ENCODE measurements at places on chromosomes 4 and X.

DNA sequence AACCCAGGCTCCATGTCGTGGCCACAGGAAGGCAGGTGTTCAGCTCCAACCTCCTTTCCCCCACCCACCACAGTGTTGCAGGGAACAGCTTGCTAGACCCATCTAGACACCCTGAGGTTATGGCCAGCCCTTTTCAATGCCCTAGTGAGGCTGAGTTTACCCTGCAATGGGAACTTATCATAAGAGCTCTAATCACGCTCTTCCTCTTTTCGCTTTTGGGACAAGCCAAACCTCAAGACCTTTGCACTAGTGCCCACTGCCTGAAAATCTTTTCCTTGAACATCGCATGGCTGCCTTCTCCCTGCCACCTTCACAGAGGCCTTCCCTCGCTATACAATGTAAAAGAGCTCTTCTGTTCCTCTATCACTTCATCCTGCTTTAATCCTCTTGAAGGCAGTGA is 2.4 kb upstream of the FGFBP2 start:
- no peak for DNase-seq

GRCh38 chrX:130264573-130264972 is 4.1 kb downstream of the ZNF280C start:
- DNase-seq = no peak

DNA sequence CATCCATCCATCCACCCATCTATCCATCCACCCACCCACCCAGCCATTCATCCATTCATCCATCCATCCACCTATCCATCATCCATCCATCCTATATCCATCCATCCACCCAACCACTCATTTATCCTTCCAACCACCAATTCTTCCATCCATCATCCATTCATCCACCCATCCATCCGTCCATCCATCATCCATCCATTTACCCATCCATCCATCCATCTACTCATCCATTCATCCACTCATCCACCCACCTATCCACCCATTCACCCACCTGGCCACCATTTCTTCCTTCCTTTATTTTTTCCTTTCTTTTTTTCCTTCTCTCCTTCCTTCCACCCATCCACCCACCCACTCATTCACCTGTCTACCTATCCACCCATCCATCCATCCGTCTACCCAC is 25.2 kb downstream of the HTRA3 start:
- DNase-seq = no peak

DNA sequence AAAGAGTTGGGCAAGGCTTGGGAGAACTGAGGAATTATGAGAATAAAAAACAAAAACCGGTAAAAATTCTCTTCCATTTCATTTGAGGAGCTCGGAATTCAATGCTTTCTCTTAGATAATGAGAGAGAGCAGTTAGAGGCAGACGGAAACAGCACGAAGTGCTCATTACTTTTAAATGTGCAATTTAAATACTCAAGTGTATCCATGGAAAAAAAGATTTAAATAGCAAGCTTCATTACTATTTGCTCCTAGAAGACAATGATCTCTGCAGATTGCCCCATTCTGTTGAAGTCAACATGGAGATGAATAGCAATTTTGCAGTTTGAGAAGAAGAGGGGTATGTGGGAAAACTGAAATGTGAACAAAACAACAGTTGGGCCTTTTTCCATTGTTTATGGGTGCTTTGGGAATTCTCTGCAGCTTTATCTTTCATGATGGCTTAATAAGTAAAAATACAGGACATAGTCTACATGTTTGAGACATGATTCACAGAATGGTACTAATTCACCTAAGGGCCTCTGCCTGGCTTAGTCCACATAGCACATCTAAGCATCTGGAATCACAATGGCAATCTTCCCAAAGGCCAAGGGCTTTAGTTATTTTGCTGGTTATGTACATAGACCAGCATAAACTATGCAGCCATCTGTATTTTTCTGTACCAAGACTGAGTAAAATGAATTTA is 512.7 kb upstream of the FAT1 start:
- DNase-seq = no peak

DNA sequence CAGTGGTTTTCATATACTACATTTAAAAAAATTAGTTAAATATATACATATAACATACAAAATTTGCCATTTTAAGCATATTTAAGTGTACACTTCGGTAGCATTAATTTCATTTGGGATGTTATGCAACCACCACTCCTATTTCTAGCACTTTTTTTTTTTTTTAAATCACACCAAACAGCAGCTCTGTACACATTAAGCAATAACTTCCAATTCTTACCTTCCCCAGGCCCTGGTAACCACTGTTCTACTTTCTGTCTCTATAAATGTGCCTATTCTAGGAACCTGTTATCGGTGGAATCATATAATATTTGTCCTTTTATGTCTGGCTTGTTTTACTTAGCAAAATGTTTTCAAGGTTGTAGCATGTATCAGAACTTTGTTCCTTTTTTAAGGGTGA is 39.1 kb downstream of the TMEM164 start:
- no peak for DNase-seq

DNA sequence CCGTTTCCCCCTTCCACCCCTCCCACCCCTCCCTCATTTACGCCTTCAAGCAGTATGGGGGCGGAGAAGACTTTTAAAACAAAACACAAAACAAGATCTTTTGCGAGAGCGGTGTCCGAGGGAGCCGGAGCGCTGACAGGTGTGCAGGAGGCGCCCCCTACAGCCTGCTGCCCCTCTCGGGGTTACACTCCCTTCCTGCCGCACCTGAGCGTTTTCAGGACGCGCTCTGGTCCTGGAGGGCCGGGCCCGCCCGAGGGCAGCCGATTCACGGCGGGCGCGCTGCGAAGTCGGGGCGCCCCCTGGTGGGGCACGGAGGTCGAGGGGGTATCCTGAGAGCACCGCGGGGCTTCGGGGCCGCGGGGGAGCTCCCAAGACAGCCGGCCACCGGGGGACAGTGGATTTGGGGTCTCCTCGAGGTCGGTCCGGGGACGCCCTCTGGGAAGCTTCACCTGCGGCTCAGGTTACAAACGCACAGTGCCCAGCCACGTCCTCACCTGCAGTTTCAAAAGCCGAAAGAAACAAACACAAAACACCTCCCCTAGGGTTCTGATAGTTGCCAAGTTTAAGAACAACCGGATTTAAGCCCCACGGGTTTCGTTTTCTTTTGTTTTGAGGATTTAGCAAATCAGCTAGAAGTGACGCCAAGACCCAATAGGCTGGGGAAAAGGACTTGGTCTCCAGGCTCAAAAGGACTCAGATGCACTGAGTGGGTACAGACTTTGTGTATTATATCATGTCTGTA is 8.0 kb upstream of the NEUROG2 start:
- peak; percentile 72 for DNase-seq

- DNase-seq = no peak
Measured at GRCh38 chrX:20315140-20315539, 48.4 kb upstream of the RPS6KA3 start.

GRCh38 chrX:79506001-79506400 is 138.9 kb upstream of the ITM2A start:
- DNase-seq = no peak

GRCh38 chr4:108120789-108121188 is 47.9 kb downstream of the LEF1 start:
- DNase-seq = no peak

DNA sequence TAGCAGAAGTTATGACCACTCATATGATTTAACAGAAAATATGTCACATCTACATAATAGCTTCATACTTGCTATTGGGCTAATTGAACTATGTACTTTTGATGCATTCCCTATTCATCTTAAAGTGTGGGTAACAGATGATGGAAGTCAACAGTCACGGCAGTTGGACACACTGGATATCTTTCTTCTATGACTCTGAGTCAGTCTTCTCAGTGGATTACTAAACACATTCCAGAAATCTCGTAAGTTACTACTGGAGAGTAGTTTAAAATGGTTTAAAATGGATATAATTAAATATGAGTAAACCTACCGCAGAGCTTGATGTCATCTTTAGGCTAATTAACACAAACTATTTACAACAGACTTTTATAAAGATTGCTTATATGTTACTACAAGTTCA is 30.1 kb upstream of the CFAP299 start:
- DNase-seq = no peak

GRCh38 chrX:43349363-43349762 is 306.7 kb upstream of the MAOA start:
- DNase-seq = no peak

- DNase-seq = no peak
Measured at GRCh38 chr4:81454948-81455347, 16.8 kb downstream of the RASGEF1B start.

- no peak for DNase-seq
Measured at GRCh38 chr4:147546349-147546748, 65.5 kb downstream of the EDNRA start.

GRCh38 chrX:124555036-124555595 is 208.8 kb downstream of the SH2D1A start:
- no peak for DNase-seq

GRCh38 chr4:105504744-105505143 is 30.9 kb upstream of the PPA2 start:
- DNase-seq = no peak

GRCh38 chrX:52261125-52261462 is 76.4 kb downstream of the MAGED4 start:
- DNase-seq = no peak

DNA sequence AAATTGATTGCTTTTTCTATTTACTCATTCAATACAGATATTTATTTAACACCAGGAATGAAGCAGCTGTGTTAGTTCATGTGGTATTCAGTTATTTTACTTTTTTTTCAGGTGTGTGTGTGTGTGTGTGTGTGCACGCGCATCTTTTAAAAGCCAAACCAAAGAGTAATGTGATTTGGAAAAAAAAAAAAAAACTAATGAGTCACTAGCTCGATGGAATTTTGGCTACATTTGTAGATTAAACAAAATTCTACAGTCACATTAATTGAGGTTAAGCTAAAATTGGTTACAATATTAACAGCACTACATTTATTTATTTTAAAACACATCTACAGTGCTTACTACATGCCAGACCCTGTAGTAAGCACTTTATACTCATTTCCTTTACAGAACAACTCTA is 66.8 kb downstream of the HHIP start:
- no peak for DNase-seq

GRCh38 chrX:25001808-25002660 is 13.7 kb downstream of the ARX start:
- DNase-seq = peak; percentile 17

GRCh38 chrX:42536286-42536685 is 241.7 kb downstream of the PPP1R2C start:
- DNase-seq = no peak

DNA sequence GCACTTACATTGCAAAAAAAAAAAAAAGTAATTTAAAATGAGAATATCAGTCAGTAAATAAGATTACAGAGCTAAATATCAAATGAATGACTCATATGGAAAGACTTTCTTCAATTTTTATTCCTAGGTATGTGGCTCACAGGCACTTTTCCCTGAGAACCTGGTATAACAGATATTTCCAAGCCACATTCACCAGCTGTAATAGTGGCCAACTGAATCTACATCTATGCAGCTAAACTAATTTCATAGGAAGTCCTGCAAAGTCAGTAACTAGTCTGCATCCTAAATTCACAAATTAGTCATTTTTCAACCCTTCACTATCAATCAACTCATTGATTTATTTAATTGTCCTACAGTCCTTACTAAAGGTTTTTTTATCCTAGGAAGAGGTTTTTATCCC is 5.6 kb downstream of the PDE5A start:
- DNase-seq = no peak

GRCh38 chr4:20422398-20422797 is 170.7 kb downstream of the SLIT2 start:
- no peak for DNase-seq

GRCh38 chrX:1903236-1903935 is 288.5 kb downstream of the ASMT start:
- DNase-seq = no peak

DNA sequence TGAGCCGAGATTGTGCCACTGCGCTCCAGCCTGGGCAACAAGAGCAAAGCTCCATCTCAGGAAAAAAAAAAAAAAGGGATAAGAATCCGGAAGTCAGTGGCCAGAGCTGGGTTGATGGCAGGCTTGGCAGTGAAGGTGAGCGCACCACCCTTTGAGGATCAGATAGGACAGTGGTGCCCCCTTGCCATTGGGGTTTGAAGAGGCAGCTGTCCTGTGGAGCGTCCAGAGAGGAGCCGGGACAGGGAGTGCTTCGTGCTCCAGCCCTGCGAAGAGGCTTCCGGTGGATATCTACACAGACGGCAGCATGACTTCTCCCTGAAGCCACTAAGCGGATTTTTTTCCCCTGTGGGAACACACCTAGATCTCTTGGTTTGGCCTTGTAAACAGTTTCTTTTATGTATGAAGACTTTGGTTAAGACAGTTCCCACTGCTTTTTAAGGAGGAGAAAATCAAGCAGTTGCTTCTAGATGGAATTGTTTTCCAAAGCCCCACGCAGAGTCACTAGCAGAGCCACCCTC is 6.5 kb downstream of the TBC1D14 start:
- DNase-seq = no peak

- no peak for DNase-seq
Measured at GRCh38 chrX:131649741-131650140, 105.9 kb downstream of the OR13H1 start.

GRCh38 chr4:33566649-33567048 is 2677.7 kb downstream of the ARAP2 start:
- DNase-seq = no peak

- no peak for DNase-seq
Measured at GRCh38 chr4:15132739-15133138, 130.5 kb downstream of the CPEB2 start.

DNA sequence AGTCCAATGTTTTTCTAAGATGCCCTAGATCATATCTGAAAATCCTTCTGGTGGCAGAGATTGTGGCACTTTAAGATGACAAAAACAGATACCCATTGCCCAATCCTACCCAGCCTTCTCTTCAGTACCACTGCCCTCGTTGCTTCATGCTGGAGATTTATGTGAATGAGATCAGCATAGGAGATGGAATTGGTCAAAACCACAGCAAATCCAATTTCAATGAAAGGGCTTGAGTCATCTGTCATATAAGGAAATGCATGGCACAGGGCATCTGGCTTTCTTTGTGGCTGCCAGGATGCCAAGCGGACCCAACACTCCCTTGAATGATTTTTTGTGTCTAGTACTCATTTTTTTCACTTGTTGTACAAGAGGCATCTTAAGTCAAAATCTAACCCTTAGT is 16.8 kb downstream of the AFF2 start:
- DNase-seq = no peak

DNA sequence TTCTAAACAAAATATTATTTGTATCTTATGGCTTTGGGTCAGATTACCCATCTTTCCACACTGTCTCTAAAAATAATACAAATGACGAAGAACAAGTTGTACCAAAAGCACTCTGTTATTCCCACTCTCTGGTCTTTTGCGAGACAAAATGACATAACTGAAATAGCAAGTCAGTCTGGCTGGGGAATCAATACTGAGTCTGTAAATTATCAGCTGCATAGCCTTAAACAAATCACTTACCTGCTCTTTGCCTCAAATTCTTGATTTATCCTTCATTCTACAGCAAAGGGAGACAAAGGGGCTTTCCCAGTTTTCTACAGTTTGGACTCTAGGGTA is 40.9 kb downstream of the SOWAHB start:
- no peak for DNase-seq

Data from right kidney (tissue), 9 donors.